Umbilical cord (tissue), 2 donors: ENCODE measurements at places on chromosomes 6 and 20. TPM values are rescaled to one million over a fixed set of nuclear protein-coding genes. Genes with fewer than 3 reads are reported as not detected.

GRCh38 chr20:23079926-23080325 lies 6.2 kb downstream of the CD93 start:
- DNase-seq, result no peak

DNA sequence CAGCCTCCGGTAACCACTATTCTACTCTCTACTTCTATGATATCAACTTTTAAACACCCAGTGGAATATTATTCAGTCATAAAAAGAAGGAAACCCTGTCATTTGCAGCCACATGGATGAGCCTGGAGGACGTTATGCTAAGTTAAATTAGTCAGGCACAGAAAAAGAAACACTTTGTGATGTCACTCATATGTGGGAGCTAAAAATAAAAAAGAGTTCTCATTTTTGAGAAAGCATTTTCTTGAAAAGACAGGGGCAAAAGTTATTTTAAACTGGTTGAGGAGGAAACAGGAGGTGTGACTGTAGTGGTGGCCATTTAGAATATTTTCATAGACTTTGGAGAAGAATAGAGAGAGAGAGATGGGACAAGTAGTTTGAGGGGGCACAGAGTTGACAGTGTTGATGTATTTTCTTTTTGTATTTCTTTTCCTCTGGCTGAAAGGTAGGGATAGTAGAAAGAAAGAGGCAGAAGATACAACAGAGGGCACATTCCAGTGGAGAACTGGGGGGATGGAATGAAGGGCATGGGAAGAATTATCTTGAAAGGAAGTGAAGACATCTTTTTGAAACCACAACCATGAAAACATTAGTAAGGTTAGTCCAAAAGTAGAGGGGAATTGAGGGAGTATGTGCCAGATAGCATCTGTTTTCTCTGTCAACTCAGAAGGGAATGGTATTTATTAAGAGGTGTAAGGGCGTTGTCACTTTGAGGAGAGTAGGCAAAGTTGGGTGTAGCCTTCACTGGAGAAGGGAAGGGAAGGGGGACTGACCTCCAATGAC lies 181.3 kb upstream of the GMDS start:
- DNase-seq, result no peak

- DNase-seq, result no peak
These were observed 387.1 kb downstream of the SMOC2 start for GRCh38 chr6:168828035-168828434.

DNA sequence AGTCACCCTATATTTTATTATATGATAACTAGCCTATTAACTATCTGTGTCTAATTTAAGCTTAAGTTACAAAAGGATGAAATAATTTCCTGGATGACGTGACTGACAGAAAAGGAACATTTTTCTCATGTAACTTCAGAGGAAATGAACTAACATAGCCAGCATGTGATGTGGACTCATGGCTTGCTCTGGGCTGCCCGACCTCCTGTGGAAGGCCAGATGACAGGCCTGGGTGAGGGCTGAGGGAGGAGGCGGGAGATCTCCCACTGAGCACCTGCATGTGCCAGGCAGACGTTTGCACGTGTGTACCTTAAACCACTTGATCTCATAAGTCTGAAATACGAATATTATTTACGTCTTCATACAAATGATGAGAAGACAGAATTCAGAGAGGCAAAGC lies 321.1 kb downstream of the SYNE1 start:
- DNase-seq, result no peak

- DNase-seq, result no peak
These were observed 70.5 kb upstream of the SLCO4A1 start for GRCh38 chr20:62571669-62572344.

DNA sequence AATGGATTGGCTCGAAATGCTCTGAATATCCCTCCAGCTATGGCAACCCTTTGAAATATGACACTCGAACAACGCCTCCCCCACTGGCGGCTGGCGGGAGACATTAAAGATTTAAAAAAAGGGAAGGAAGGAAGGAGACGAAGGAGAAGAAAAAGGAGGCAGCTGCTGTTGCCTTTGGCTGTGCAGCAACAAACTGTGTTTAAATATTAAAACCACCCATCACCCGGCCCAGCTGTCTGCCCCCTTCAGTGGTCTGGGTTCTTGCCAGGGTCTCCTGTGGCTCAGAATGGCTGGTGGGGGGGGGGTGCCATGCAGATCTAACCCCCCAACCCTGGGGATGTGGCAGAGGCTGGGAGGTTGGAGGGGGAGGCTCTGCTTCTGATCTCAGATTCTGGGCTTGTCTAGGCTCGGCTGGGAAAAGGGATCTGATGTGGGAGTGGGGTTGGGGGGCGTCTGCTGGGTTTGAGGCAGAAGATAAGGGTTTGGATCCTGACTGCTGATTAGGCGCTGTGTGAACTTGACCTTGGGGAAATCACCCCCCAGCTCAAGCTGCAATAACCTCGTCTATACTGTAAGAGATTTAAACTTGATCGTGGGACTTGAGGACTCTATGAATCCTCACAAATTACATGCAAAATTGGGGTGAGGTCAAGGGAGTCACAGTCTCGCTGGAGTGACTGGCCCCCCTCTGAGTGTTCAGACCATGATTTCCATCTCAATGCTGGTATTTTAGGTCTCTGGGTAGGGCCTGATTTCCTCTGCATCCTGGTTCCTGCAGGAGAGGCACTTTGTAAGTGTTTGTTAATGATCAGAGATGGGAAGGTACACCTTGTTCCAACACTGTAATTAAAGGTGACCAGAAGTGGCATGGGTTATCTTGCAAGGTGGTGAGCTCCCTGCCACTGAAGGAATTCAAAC lies 40.3 kb upstream of the BLCAP start:
- DNase-seq, result peak; percentile 42

Gene ANKRD60
- total RNA-seq, result not detected

DNA sequence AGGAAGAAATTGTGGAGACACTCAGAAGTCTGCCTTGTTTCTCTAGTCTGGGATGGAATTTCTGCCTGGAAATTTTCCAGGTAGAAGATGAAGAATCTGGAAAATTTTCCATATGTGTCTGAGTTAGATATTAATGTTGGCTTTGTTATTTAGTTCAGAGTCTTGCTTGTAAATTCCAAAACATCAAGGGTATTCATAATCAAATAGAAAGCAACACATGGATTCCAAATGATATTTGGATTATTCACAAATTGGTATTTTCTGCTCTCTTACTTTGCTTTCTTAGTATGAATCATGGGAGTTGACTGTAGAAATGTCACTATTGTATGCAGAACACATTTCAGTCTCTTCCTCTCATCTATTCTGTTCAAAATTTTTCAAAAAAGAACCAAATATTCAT lies 116.0 kb downstream of the GRIK2 start:
- DNase-seq, result no peak

GRCh38 chr20:43731927-43732326 lies 5.1 kb upstream of the GTSF1L start:
- DNase-seq, result no peak

Gene HFE
- 11.8 TPM for total RNA-seq

- DNase-seq, result peak; percentile 73
These were observed 683.3 kb downstream of the QKI start for GRCh38 chr6:164097551-164098398.
